Nucleus accumbens (tissue), 56 donors: ENCODE measurements at places on chromosomes 13 and 19.

DNA sequence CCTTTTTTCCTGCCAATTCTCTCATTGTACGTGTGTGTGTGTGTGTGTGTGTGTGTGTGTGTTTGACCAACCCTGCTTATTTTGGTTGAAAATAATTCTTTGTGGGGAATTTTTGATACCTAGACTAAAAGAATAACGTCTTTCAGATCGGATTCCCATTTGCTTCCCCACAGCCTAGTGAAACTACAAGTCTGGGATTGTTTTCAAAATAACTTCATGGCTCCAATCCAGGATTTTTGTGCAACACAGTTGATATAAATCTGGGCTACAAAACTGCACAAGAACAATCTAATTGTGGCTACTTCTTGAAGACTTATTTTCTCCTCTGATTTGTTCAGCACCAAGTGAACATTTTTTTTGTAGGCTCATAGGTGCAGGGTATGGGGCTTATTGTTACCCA is 332.8 kb upstream of the MIR17HG start:
- no peak for DNase-seq

- DNase-seq = peak; percentile 2
Measured at GRCh38 chr19:6801485-6802086, 29.1 kb downstream of the VAV1 start.

DNA sequence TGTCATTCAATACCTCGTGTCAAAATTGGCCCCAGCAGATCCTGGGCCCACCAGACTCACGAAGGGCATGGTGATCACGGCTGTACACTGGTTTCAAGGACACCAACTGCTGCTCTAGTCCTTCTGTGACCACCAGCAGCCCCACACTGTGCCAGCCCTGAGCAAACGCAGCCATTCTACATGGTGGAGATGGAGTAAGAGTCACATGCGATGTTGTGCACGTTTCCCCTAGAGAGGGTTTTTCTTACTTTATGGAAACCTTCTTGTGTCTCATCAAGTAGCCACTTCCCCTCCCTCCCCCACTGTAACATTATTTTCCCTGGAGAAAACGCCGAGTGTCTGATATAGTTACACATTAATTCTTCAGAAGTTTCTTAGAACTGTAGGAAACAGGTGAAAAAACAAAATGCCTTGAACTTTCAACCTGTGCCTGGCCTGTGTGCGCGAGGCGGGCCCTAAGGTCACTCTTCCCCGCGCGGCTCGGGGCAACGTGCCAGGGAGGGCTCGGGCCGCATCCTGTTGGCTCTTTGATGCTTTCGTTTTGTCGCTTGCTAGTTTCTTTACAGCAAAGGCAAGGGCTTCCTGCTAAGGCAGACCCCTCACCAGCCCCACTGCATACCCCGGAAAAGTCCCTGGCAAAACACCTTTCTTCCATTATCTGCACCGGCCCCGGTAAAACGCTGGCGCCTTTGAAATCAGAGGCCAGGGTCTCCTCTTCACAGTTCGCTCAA is 44.6 kb downstream of the GGACT start:
- no peak for DNase-seq

GRCh38 chr19:35154525-35155406 is at the start of gene FXYD5:
FXYD5 (plus strand) TSS chr19:35154735; CDS start chr19:35155551, 816 bp downstream.
- DNase-seq = no peak

DNA sequence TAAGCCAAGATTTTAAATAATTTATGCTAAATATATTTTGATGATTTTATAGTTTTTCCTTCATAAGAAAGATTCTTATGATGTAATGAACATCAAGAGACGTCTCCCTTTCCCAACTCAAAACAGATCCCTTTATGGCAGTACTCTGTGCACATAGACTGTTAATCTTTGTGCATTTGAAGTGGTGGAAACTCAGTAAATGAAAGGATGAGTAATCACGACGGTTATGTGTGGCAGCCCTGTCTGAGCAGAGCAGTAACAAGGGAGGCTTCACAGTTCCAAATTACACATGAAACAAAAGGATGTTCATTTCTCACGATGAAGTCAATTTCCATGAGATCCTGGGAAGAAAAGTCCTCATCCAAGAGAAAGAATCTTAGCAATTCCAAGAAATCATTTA is 498.1 kb downstream of the KLF5 start:
- no peak for DNase-seq
